HFFc6 (cell line): ENCODE measurements at places on chromosomes 4 and X. TPM values are rescaled to one million over a fixed set of nuclear protein-coding genes. Genes with fewer than 3 reads are reported as not detected.
A peak's percentile ranks its signal among the peaks of the same experiment; 100 is the strongest.

SPOCK3 gene
- total RNA-seq = not detected in 3 replicates

IL2 gene
- not detected in 3 replicates for total RNA-seq

TMPRSS11D gene
- not detected in 3 replicates for total RNA-seq

RRAGB gene
- 12.3 to 18.0 TPM (median 17.2 TPM) in 3 replicates for total RNA-seq

HTN3 gene
- not detected in 3 replicates for total RNA-seq

RIBC1 gene
- 0.30 to 0.41 TPM (median 0.41 TPM) in 3 replicates for total RNA-seq

TRPC5OS gene
- total RNA-seq = not detected in 3 replicates

MMGT1 gene
- 29.5 to 31.8 TPM (median 30.4 TPM) in 3 replicates for total RNA-seq

FGF13 gene
- not detected in 3 replicates for total RNA-seq

GRCh38 chrX:2376166-2376565 is 124.6 kb downstream of the DHRSX start:
- no peak for DNase-seq

DNA sequence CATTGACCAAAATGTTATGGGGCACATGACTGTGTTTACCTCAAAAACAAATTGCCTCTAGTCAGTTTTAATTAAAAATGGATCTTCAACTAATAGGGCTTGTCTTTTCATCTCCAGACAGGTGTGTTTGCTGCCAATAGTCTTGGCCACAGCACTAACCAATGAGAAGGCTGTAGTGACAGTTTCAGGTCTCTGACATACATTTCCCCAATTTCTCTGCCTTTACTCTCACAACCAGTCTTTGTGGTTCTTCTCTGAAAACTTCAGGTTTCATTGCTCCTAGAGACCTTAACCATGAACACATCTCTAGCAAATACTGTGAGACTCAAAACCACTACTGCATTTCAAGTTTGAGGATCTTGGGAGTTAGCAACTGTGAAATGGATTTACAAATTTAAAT is 3.5 kb upstream of the EDNRA start:
- no peak for DNase-seq

- no peak for DNase-seq
Measured at GRCh38 chrX:87706134-87706533, 188.5 kb downstream of the KLHL4 start.

GRCh38 chr4:20612313-20612712 is 87.9 kb upstream of the PACRGL start:
- DNase-seq = no peak

DNA sequence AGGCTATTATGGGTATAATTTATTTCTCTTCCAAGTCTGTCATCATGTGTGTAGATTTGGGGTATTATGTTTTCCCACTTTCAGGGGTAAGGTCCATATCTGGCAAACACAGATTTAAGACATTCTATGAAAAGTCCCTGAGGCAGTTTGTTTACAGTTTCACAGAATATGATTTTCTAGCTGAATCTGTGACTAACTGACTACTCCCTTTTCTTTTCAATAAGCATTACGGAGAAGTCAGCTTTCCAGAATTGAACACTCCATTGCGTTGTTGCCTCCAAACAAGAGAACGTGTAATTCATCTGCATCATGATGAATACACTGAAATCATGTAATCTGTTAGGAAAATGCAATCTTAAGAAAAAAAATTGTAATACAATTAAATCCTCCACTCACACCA is 226.7 kb upstream of the SFRP2 start:
- DNase-seq = no peak

DNA sequence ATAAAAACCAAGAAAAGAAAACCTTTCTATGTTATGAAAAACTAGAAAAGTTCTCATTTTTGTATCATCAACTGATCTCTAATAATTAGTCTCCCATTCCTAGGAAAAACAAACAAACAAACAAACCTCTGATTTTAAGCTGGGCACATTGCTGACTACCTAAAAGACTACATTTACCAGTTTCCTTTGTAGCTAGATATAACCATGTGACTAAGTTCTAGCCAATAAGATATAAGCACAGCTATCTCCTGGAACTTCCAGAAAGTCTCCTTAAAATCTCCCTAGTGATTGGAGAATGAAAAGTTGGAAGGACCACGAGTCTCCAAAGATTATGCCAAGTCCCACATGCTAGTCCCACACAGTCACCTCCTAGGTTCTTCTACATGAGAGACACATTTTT is 108.9 kb downstream of the NR3C2 start:
- no peak for DNase-seq

DNA sequence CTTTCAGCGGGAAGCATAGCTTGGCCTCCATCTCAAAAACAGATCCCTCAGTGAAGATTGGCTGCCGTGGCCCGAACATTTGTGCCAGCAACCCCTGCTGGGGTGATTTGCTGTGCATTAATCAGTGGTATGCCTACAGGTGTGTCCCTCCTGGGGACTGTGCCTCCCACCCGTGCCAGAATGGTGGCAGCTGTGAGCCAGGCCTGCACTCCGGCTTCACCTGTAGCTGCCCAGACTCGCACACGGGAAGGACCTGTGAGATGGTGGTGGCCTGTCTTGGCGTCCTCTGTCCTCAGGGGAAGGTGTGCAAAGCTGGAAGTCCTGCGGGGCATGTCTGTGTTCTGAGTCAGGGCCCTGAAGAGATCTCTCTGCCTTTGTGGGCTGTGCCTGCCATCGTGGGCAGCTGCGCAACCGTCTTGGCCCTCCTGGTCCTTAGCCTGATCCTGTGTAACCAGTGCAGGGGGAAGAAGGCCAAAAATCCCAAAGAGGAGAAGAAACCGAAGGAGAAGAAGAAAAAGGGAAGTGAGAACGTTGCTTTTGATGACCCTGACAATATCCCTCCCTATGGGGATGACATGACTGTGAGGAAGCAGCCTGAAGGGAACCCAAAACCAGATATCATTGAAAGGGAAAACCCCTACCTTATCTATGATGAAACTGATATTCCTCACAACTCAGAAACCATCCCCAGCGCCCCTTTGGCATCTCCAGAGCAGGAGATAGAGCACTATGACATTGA is 175.4 kb downstream of the FAT4 start:
- no peak for DNase-seq

- DNase-seq = peak; percentile 8
Measured at GRCh38 chr4:83012200-83012686, 1.6 kb upstream of the LIN54 start.

DNA sequence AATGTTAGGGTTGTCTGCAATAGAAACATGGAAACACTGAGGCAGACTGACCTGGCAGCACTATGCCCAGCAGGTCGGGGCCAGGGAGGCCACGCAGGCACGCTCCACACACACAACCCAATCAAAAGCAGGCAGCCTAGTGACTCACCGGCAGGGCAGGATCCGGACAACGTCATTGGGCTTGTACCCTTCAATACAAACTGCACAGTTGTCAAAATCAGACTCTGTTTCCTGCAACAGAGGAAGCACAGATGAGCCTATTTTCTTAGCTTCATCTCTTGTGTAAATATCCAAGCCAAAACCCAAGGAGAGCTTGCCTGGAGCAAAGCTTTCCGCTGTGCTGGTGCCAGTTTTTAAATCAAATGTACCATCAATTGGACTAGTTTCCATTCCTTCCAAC is 185.8 kb downstream of the RNF150 start:
- DNase-seq = no peak

- no peak for DNase-seq
Measured at GRCh38 chrX:44996277-44996676, 123.3 kb downstream of the KDM6A start.

- no peak for DNase-seq
Measured at GRCh38 chr4:1846580-1846979, 9.4 kb downstream of the LETM1 start.

- DNase-seq = no peak
Measured at GRCh38 chr4:73070074-73070390, 516 bp upstream of the COX18 start.

DNA sequence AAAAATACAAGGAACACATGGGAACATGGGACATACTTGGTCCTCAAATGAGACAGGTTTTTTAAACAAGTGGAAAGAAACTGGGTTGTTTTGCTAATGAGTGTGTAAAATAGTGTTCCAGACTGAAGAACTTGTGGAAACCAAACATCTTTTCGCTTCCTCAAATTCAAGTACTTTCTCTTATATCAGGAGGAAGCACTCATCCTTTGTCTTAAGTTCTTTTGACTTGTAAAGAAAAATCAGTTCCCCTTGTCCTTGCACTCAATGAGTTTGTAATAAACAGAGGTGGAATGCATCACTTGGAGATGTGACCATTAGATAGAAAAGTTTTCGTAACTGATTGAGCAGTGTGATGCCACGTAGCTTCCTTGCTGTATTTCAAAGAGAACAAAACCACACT is 101.1 kb downstream of the PHOX2B start:
- DNase-seq = no peak
